Pons (tissue), 1 donor: ENCODE measurements at places on chromosomes 2 and 18.

DNA sequence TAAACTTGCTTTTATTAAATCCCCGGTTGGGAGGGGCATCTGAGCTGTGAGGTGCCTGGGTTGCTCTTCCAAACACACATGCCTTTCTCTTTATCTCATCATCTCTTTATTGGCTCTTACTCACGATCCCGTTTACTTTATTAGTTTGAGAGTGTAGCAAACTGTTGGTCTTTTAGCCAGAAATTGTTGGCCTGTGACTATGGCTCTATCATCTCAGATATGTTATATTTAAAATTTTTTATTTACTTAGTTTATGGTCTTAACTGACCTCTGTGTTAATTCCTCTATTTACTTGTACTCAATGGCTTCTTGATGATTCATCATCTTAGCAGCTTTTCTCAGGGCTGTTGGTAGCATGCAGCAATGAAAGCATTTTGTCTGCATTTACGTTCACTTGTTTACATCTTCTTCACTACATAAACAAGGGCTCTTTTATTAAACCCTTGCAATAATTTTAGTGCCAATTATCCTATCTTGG, 408.4 kb downstream of the HRH4 start:
- no peak for DNase-seq

DNA sequence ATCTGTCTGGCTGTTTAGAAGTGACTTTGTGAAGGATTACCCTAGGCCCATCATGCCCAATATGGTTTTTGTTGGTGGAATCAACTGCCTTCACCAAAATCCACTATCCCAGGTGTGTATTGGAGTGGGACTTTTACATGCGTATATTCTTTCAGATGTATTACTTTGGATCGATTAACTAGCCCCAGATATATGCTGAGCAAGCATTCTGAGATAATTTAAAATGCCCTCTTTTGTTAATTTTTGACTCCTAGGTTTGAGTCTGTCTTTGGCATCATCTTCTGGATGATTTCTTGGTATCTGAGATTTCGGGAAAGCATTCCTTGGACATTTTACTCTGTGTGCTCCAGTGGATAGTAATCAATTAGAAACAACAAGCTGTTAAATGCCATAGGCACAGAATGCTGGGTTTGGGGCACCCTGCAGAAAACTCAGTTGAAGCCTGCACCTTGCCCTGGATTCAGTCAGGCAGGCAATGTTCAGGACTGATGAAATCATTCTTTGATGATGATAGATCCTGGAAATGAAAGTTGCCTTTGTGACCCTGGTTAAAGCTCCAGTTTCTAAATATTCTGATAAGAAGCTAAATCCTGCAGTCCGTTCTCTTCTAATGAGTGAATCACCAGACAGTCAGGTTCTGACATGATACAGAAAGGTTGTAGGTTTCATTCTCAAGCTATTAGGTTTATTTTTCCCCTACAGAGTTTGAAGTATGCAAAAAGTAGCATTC, 1.1 kb downstream of the UGT1A1 start:
- DNase-seq = no peak

GRCh38 chr2:67833632-67834031, 229.2 kb downstream of the C1D start:
- no peak for DNase-seq

GRCh38 chr2:68256093-68256450, 3.7 kb upstream of the PPP3R1 start:
- no peak for DNase-seq

GRCh38 chr2:98572676-98573075, 35.6 kb downstream of the COA5 start:
- DNase-seq = no peak

DNA sequence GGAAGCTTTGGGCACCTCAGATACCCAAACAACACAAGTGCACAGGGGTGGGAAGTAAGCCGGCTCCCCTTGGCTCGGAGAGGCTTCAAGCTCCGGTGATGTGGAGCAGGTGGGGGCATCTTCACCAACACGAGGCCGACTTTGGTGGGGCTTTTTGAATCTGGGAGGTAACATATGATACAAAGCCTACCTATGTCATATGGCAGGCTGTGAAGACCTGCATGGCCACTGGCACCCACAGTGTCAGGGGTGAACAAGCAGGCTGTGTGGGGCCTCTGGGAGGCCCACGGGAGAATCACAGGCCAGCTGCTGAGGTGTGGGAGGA, 109.0 kb downstream of the EIPR1 start:
- DNase-seq = no peak

DNA sequence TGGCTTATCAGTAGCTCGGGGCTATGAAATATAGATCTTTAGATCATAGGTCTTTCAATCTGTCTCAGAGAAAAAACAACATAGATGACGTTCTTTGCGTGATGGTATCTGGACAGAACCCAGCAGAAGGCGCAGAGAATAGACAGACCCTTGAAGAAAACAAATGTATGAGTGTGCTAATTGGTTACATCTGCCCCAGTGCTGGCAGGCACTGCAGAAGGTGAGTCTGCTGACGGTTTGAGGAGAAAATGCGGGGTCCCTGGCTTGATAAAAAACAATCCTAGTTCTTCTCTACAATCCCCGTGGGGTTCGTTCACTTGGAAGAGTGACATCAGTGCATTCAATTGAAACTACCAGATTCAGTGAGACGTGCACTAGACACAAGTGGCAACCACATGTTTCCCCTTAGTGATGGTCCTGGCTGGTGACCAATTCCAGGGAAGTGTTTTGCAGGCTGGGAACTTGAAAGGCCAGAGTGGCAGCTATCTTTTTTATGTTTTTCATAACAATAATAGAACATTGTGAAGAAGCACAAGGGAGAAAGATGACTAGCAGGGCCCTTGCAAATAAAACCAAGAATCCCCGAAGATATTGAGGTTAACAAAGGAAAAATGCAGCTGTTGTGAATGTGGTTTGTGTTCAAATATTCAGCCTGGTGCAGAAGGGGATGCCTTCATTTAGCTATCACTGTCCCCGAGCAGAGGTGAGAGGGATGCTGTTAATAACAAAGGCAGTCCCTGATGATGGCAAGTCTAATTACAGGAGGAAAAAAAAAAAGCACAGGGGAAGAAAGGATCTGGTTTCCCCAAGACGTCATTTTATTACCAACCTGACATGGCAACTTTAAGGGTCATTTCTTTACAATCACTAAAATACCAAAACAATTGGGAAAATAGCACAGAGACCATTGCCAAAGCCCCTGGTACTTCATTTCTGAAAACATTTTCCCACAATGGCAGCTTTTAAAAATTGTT, 337.6 kb upstream of the FIGN start:
- no peak for DNase-seq

GRCh38 chr18:69944436-69944835, 3.2 kb downstream of the CD226 start:
- no peak for DNase-seq

DNA sequence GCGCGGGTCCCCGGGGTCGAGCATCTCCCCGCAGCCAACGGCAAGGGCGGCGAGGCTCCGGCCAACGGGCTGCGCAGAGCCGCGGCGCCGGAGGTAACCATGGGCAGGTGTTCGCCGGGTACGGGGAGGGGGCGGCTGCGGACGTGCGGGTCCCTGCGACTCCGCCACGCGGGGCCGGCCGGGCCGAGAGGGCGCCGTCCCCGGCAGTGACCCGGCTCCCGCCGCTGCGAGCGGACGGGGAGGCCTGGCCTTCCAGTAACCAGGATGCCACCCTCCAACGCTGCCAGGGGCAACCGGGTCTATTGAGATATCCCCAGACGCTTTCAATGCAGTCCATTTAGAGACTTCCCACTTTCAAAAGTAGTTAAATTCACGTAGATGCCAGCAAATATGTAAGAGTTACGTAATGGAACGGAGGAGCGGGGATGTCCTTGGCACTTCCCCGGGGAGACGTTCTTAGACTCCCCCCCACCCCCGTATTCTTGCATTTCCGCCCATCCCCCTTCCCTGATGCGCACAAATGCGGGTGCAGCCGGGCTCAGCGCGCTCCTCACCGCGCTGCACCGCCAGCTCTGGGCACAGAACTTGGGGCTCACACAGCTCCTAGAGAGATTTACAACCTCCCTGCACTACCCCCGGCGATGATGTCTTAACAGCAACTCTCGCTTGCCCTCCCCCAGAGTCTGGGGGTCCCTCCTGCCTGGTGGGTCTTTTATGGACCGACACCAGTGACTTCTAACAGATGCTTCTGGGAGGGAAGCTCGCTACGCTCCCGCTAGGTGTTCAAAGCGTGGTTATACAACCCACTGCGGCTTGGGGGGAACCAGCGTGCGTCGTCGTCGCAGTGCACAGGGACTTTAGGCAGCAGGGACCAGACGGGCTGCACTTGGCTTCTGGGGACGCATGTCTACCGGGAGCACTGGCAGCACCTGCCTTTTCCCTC, 657 bp downstream of the SGPP2 start:
- DNase-seq = no peak

- DNase-seq = no peak
These were observed 405 bp downstream of the SOS1 start for GRCh38 chr2:39120521-39120770.
